ENCODE measurements at places on chromosomes 3 and 15. TPM values are rescaled to one million over a fixed set of nuclear protein-coding genes. Genes with fewer than 3 reads are reported as not detected.

SH2D7 gene
- not detected for total RNA-seq

MAGI1 gene
- total RNA-seq = 62.7 TPM

PLSCR5 gene
- total RNA-seq = not detected

LMOD3 gene
- not detected for total RNA-seq

GOLGA6L4 gene
- total RNA-seq = 10.9 TPM

SOX14 gene
- 0.44 TPM for total RNA-seq

DLL4 gene
- total RNA-seq = 0.31 TPM

CTDSPL gene
- total RNA-seq = 33.9 TPM

FANCD2OS gene
- not detected for total RNA-seq

GRCh38 chr3:27458929-27459328 is 25.3 kb downstream of the SLC4A7 start:
- no peak for DNase-seq
- no peak overlapping the region for H3K27ac ChIP-seq
- no peak overlapping the region for H3K4me3 ChIP-seq
- H3K27me3 ChIP-seq = no peaks in the 10 kb centered on the region
- peaks cover 3% of the 10 kb centered on the region for H3K4me1 ChIP-seq

- H3K4me1 ChIP-seq = no peaks in the 10 kb centered on the region
- no peak overlapping the region for H3K27ac ChIP-seq
- DNase-seq = no peak
- no peaks in the 10 kb centered on the region for H3K27me3 ChIP-seq
- H3K36me3 ChIP-seq = peaks cover 60% of the 10 kb centered on the region
Observed at GRCh38 chr3:101732240-101732641, 7.8 kb downstream of the CEP97 start.

- peak overlapping the region; percentile 30 for H3K4me3 ChIP-seq
Observed at GRCh38 chr15:38130740-38131498, 121.7 kb upstream of the SPRED1 start.

DNA sequence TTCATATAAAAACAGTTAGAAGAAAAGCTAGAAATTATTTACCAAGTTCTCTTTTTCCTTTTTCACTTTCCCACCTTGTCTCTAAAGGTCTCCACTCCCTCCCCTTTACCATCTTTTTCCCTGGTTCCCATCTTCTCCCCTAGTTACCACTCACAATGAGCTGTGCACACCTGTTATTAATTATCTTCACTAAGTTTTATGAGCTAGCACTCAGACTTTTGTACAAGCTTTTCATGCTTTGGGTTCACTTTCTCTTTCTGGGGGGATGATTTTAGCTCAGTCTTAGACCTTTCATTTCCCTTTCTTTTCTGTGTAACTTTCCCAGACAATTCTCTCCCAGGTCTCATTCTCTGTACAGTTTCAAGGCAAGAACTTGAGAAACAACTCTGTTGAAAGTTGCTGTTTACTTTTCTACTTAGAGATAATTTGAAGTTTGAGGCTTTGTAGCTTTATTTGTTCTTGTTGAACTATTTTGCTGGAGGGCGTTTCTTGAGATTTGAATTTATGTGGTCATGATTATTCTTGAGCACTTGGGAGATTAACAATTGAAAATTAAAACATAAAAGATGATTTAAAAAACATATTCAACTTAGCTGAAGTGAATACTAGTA is 24.0 kb upstream of the AADAC start:
- H3K4me3 ChIP-seq = no peak overlapping the region
- no peaks in the 10 kb centered on the region for H3K27me3 ChIP-seq
- no peak for DNase-seq
- no peaks in the 10 kb centered on the region for H3K36me3 ChIP-seq

- no peaks in the 10 kb centered on the region for H3K27me3 ChIP-seq
- H3K27ac ChIP-seq = no peak overlapping the region
- H3K4me3 ChIP-seq = no peak overlapping the region
- peaks cover 8% of the 10 kb centered on the region for H3K36me3 ChIP-seq
Observed at GRCh38 chr3:151387842-151388241, 3.3 kb upstream of the P2RY12 start.

DNA sequence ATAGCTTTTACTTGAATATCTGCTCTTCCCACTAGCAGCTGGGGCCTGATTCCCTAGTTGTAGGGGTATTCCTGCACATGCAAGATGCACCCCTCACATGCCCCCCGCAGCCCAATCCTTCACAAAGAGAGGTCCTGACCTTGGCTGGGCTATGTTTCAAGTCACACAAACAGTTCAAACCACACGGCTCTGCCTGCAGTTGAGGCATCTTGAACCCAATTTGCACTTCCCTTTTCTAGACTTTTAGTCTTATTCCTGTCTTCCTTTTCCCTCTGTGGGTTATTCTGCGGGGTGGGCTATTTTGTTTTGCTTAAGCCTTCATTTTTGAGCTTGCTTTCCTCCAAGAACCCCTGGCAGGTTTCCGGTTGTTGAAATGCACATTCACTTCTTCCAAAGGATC is 13.3 kb upstream of the CCR1 start:
- H3K36me3 ChIP-seq = no peaks in the 10 kb centered on the region
- H3K4me1 ChIP-seq = no peaks in the 10 kb centered on the region
- no peak overlapping the region for H3K27ac ChIP-seq
- H3K27me3 ChIP-seq = peaks cover 29% of the 10 kb centered on the region
- no peak overlapping the region for H3K4me3 ChIP-seq
- DNase-seq = no peak

- no peaks in the 10 kb centered on the region for H3K27me3 ChIP-seq
- H3K36me3 ChIP-seq = peaks cover 10% of the 10 kb centered on the region
- no peaks in the 10 kb centered on the region for H3K4me1 ChIP-seq
- H3K27ac ChIP-seq = no peak overlapping the region
- no peak overlapping the region for H3K4me3 ChIP-seq
Observed at GRCh38 chr3:51434746-51435327, 43.8 kb downstream of the RBM15B start.

- peaks cover under 1% of the 10 kb centered on the region for H3K27me3 ChIP-seq
- no peak overlapping the region for H3K27ac ChIP-seq
- no peak overlapping the region for H3K4me3 ChIP-seq
Observed at GRCh38 chr3:124082343-124082742, 90.4 kb upstream of the ROPN1 start.

- H3K4me1 ChIP-seq = peaks cover 21% of the 10 kb centered on the region
- H3K36me3 ChIP-seq = no peaks in the 10 kb centered on the region
- H3K27ac ChIP-seq = no peak overlapping the region
- no peak for DNase-seq
- no peak overlapping the region for H3K4me3 ChIP-seq
Observed at GRCh38 chr3:147930232-147930807, 521.2 kb downstream of the ZIC1 start.

GRCh38 chr15:73694419-73694818 is 10.2 kb downstream of the CD276 start:
- peaks cover 11% of the 10 kb centered on the region for H3K4me1 ChIP-seq
- DNase-seq = no peak
- no peaks in the 10 kb centered on the region for H3K36me3 ChIP-seq
- no peaks in the 10 kb centered on the region for H3K27me3 ChIP-seq

GRCh38 chr3:127652246-127652995 is 20.3 kb upstream of the ABTB1 start:
- H3K27me3 ChIP-seq = no peaks in the 10 kb centered on the region
- no peak for DNase-seq
- H3K27ac ChIP-seq = no peak overlapping the region
- peaks cover 9% of the 10 kb centered on the region for H3K4me1 ChIP-seq
- no peaks in the 10 kb centered on the region for H3K36me3 ChIP-seq

DNA sequence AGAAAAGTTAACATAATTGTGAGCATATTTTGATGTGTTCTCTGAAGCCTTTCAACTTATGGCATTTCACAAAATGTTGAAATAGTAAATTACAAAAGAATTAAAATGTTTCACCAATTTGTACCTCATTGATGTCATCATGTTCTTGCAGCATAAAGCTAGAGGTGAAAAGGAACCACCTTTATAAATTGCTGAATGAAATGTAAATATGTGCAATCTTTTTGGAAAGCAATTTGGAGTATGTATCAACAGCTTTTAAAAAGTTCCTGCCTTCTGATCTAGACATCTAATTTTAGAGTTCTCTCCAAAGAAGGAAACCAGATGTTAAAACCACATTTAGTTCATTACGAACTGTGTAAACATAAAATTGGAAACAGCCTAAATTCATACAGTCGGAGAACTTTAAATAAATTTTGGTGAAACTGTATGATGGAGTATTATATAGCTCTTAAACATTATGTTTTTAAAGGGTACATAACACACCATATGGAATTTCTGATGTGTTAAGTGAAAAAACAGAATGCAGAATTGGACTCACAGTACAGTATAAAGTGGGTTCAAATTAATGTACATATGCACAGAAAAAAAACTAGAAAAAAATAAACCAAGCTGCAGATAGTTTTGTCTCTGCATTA is 311.2 kb upstream of the NAALADL2 start:
- no peak overlapping the region for H3K27ac ChIP-seq
- H3K36me3 ChIP-seq = no peaks in the 10 kb centered on the region
- no peaks in the 10 kb centered on the region for H3K27me3 ChIP-seq

GRCh38 chr3:175518459-175518858 is 659.3 kb downstream of the NAALADL2 start:
- H3K4me3 ChIP-seq = no peak overlapping the region
- H3K27me3 ChIP-seq = no peaks in the 10 kb centered on the region
- H3K4me1 ChIP-seq = peaks cover 7% of the 10 kb centered on the region
- H3K27ac ChIP-seq = no peak overlapping the region

DNA sequence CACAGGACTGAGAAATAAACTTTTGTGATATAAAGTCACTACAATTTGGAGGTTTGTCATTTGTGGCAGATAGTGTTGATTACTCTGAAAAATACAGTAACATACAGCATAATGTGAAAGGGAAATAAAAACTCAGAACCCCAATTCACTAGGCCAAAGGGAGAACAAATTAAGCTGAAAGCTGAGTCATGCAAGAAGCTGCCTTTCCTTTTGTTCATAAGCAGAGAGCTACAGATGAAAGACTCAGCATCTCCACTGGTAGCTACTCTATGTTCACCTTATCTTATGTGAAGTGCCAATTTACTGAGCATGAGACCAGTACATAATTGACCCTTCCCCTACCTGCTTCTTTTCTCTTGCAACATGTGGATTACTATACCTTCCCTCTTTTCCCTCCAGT is 19.3 kb upstream of the SLTM start:
- no peak for DNase-seq
- H3K4me1 ChIP-seq = peaks cover 31% of the 10 kb centered on the region

DNA sequence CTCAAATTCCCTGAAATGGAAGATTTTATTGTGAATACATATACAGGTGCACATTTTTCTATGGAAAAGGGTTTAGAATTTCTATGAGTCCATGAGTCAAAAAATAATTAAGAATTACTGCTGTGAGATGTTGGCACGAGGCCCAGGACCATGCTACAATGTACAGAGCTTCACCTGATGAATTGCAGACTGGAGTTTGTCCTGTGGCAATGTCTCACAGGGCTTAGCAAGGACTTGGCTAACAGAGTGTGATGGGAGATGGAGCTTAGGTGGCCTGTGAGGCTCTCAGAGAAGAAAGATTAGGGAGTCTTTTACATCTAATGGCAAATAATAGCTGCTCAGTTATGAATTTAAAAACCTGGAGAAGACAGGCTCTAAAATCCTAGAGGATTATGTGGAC is 219.5 kb upstream of the CBLB start:
- peak overlapping the region; percentile 76 for H3K27ac ChIP-seq
- H3K4me1 ChIP-seq = peaks cover 18% of the 10 kb centered on the region
- H3K27me3 ChIP-seq = no peaks in the 10 kb centered on the region
- peaks cover 5% of the 10 kb centered on the region for H3K36me3 ChIP-seq
- H3K4me3 ChIP-seq = no peak overlapping the region
- DNase-seq = peak; percentile 49

DNA sequence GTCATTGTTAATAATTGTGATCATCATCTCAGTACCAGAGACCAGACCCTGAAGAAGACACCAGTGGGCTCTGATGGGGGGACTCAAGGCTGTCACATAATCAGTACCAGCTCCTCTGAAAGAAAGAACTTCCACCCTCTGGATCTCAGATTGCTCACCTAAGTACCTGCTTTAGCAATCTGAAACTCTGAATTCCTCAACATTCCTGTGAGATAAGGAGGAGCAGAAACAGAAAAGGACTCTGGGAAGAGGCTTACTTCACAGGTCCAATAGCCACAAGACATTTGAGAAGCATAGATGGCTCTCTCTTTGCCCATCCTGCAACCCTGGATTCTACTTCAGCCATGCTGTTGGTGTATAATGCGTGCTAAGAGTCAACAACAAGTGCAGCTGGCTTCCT is 44.0 kb upstream of the OXTR start:
- no peak overlapping the region for H3K4me3 ChIP-seq
- H3K36me3 ChIP-seq = peaks cover 16% of the 10 kb centered on the region
- H3K4me1 ChIP-seq = no peaks in the 10 kb centered on the region
- DNase-seq = no peak
- H3K27me3 ChIP-seq = no peaks in the 10 kb centered on the region

DNA sequence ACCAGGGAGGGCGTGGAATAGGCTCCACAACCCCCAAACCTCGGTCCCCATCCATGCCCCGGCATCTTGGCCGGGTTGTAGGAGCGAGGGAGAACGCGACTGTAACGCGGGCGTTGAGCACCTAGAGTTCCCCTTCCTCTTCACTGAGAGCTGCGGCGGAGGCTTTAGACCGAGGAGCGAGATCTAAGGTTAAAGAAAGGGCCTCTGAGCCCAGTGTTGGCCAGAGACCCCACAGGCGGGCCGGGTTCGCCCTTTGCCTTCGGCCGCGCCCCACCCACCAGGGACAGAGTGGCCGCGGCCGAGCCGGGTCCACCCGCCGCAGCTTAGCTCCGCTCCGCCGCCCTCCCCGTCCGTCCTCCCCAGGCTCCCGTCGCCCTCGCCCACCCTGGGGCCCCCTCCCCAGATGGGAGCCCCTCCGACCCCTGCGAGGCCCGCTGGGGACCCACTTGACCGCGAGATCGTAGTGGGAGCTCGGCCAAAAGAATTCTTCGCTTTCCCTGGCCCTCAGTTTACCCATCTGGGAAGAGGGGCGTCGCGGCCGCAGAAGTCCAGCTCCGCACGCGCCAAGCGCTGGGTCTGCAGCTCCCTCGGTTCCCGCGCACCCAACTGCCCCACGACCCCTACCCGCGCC is 425 bp downstream of the ANPEP start:
- H3K4me3 ChIP-seq = peak overlapping the region; percentile 56
- H3K4me1 ChIP-seq = peaks cover 8% of the 10 kb centered on the region
- peaks cover 2% of the 10 kb centered on the region for H3K36me3 ChIP-seq
- DNase-seq = no peak

GRCh38 chr3:128404276-128405068 is 62.2 kb downstream of the DNAJB8 start:
- H3K4me1 ChIP-seq = peaks cover 36% of the 10 kb centered on the region
- DNase-seq = no peak
- no peaks in the 10 kb centered on the region for H3K27me3 ChIP-seq
- no peak overlapping the region for H3K4me3 ChIP-seq
- H3K36me3 ChIP-seq = peaks cover 3% of the 10 kb centered on the region
- H3K27ac ChIP-seq = no peak overlapping the region

- H3K4me1 ChIP-seq = peaks cover 2% of the 10 kb centered on the region
- H3K27me3 ChIP-seq = peaks cover 75% of the 10 kb centered on the region
- H3K27ac ChIP-seq = no peak within 1 kb of the TSS
- peak; percentile 67 for DNase-seq
- H3K36me3 ChIP-seq = no peaks in the 10 kb centered on the region
- H3K4me3 ChIP-seq = peak within 1 kb of the TSS; percentile 58
Observed at GRCh38 chr15:99104788-99105513, at the start of gene SYNM. TSS of gene SYNM (plus strand) at chr15:99105080. CDS start at chr15:99105200, 120 bp downstream.

All from mesothelial cell of epicardium (in vitro differentiated cells).